ENCODE measurements at places on chromosomes 2 and 18. TPM values are rescaled to one million over a fixed set of nuclear protein-coding genes. Genes with fewer than 3 reads are reported as not detected.

DNA sequence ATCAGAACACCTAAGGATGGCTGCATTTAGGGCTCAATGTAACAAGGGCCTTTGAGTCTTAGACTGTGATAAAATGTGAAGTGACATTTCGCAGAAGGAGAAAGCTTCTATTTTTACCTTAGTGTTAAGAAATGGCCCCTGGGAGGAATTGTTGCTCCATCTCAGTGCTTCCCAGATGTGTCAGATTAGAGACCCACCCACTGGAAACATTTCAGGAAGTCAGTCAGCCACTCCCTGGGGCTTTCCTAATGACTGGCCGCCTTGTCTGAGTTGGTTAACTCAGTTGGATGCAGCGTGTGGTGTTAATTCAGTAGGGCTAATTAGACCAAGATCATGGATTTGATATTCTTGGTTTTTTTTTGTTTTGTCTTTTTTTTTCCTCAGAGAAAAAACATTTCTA, 355.9 kb downstream of the PIK3C3 start:
- no peak for DNase-seq

DNA sequence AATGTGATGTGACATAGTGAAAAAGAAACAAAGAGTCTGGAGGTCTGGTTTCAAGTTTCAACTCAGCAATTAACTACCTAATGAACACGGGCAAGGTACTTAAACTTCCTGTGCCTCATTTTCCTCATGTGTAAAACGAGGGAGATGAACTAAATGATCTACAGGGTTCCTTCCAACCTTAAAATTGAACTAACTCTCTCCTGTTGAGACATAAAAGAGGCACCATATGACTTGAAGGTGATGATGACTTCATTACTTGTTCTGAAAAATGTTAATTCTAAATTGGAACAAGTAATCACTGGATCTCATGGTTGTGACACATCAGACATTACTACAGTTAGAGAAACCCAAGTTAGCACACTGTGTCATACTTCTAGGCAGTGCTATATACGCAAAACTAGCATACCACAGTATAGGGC, 8.9 kb upstream of the REL start:
- no peak for DNase-seq

DNA sequence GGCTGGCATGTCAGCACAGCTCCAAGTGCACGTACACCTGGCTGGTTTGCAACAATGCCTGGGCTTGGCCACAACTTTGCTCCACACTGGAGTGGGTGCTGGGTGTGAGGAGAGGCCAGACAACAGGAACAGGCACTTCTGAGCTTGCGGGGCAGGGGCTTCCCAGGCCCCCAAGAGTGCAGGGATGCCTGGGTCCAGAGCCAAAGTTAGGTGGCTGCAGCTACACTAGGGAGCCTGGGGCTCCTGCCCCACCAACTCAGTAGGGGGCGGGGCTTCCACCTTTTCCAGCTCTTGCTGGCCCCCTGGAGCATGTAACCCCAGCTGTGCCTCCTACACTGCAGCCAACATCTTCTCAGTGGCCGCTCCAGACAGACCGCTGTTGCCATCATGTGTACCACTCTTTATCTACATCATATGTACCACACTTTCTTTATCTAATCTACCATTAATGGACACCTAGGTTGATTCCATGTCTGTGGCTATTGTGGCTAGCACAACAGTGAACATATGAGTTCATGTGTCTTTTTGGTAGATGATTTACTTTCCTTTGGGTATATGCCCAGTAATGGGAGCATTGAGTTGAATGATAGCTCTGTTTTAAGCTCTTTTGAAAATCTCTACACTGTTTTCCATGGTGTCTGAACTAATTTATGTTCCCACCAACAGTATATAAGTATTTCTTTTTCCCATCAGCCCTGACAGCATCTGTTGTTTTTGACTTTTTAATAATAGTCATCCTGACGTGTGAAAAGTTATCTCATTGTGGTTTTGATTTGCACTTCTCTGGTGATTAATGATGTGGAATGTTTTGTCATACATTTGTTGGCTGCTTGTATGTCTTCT, 87.9 kb downstream of the ZNF804A start:
- no peak for DNase-seq

GRCh38 chr2:219507581-219508443, 6.5 kb upstream of the ASIC4 start:
- DNase-seq: no peak

MC2R gene
- total RNA-seq: not detected

SH3RF3 gene
- 4.8 TPM for total RNA-seq

All from lung microvascular endothelial cell (primary cell).